Amniotic epithelial cell (primary cell): ENCODE measurements at places on chromosomes 3 and 15.

DNA sequence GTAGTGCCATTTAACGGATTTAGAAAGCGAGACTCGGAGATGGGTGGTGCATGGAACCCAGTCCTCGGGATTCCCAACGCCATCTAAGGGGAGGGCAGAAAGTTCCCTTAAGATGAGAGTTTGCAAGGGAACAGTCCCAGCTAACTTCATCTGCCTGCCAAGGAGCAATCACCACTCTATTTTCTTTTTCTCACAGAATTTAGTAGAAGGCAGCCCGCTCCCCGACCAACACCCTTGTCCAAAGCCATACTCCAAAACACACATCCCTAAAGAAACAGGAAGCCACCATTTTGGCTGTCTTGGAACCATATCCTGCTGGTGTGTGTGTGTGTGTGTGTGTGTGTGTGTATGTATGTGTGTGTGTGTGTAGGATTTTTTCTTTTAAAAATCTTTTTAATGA lies 7.1 kb upstream of the FGD5 start:
- no peak for DNase-seq

GRCh38 chr3:120048355-120049041 lies 45.7 kb downstream of the GSK3B start:
- no peak for DNase-seq

GRCh38 chr15:42158941-42159340 lies 2.5 kb upstream of the PLA2G4F start:
- DNase-seq: no peak

DNA sequence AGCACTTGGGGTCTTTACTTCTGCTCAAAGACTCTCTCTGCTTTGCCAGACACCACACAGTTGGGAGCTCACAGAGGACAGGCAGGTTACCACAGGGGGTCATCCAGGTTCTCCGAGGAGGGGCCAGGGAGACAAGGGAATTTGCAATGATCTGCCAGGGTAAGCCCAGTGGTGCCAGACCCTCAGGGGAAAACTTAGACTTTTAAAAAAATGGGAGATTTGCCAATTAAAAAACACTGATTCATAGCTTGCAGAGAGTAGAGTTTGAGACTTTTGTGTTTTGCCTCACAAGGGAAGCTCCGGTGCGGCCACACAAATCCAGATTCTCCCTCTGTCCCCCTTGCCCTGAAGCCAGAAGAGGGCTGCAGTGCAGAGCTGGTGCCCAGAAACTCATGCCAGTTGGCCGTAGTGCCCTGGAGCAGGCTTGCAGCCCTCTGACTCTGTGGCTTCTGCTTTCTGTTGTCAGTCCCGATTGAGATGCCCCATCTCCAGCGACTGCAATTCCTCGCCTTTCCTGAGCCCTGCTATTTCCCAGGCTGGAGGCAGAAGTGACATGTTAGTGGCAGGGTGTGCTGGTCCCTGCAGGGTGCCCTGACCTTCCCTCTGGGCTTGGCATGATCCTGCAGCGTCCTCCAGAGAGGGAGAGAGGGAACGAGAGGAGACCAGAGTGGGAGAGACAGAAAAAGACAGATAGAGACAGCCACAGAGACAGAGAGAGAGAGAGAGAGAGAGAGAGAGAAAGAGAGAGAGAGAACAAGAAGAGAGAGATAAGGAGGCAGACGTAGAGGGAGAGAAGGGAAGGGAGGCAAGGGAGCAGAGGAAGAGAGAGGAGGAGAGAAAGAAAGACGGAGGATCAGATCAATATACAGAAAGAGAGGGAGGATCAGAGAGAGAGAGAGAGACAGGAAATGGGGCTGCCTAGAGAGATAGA lies 46.0 kb downstream of the RHCG start:
- DNase-seq: no peak

DNA sequence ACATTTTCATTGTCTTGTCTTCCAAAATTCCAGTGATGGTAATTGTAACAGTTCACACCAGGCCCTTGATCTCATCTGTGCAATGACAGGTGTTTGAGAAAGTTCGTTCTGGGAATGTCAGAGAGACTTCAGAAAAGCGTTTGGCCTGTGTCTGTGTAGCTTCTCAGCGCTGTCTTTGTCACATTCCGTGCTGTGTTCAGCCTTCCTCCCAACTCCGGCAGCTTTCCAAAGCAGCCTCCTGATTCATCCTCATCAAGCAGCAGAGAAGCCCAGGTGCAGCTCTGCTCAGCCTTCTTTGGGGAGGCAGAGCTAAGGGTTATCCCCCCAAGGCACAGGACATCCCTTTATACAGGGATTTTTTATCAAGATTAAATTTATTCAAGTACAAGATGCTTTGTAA lies 494.0 kb upstream of the SUCLG2 start:
- DNase-seq: no peak

- DNase-seq: no peak
Observed at GRCh38 chr3:64799606-64800005, 111.8 kb upstream of the ADAMTS9 start.

- DNase-seq: no peak
Observed at GRCh38 chr15:97866959-97867358, 93.5 kb upstream of the ARRDC4 start.

DNA sequence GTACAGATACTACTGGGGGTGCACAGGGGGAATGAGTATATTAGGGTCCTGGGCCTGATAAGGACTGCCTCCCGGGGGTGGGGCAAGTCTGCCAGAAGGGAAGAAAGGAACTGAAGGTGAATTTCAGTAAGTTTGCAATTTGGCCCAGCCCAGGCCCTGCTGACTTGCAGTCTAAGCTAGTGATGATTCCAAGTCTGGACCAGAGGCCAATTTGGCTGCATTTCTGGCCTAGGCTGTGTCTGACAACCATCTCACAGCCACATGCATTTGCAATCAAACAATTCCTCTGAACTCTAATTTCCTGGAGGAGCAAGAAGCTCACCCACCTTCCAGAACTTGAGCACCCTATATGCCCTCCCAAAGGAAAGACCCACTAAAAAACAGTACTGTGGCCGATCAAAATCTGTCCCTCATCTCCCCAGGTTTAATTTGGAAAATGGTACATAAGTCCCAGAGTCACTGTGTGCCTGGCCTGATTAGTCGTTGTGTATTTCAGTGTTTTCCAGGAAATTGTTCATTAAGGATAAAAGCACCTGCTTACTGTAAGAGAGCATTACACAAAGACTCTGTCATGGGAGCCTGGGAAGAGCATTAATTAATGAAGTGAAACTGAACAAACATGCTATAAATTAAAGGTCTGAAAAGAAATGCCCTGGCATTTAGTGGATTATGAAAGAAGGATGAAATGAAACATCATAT lies 114.5 kb downstream of the MEGF11 start:
- DNase-seq: no peak

DNA sequence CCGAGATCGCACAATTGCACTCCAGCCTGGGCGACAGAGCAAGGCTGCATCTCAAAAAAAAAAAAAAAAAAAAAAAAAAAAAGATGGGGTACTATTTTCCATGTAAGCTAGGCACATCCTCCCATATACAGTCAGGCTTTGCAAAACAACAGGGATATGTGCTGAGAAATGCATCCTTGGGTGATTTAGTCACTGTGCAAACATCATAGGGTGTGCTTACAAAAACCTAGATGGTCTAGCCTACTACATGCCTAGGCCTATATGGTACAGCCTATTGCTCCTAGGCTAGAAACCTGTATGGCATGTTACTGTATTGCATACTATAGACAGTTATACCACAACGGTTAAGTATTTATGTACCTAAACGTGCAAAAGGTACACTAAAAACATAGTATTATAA lies 75.0 kb downstream of the TTBK2 start:
- DNase-seq: no peak

DNA sequence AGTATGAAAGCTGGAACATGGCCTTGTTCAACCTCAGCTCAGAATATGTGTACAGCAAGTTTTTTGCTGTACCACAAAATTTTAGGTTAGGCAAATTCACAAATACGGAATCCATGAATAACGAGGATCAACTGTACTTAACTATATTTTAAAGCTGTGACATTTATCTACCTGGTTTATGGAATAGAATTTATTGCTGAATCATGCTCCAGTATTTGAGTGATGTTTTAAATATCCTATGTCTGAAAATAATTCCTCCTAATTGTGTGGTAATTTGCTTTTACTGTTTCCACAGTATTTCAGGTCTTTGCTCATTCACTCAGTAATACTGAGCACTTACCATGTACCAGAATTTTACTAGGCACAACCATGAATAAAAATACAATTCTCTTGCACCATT lies 29.5 kb downstream of the SEC62 start:
- DNase-seq: no peak

DNA sequence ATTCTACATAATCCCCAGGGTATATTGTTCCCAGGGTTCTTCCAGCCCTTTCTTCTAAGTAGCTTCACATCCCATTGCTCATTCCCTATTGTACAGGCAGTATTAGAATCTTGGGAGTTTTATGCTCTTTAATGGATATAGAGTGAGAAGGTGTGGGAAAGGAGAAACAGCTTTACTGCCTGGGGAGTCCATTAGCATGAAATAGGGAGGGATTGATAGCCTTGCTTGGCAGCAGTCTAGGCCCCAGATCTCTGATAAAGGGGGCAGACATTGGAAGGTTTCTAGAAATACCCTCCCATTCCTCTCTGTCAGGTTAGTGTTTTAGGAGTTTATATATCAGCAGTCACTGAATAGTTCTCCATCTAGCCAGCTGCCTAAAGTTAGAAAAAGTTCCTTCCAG lies 334.3 kb downstream of the UNC13C start:
- DNase-seq: no peak

DNA sequence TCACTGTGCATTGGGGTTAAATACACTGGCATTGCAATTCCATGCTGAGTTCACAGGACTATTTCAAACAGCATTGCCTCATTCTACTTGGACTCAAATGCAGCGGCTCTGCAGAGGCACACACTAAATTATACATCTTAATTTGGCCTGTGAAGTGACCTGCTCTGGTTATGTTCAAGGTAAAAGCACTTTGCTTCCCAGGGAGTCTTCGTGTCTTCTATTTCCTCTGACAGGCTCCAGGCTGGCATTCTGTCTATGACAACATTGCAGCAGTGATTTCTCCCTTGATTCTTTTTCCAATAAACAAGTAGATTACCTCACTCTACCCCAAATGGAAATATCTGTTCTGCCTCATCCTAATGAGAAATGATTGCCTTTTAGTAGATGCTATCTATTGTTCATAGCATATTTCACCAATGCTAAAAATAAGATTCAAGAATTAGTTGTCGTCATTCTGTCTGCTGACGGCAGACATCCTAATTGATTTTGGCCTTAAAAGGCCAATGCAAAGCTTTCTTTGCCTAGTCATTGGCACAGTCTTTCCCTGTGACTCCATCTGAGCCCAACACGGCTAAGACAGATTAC lies 33.8 kb downstream of the FMN1 start:
- DNase-seq: no peak

DNA sequence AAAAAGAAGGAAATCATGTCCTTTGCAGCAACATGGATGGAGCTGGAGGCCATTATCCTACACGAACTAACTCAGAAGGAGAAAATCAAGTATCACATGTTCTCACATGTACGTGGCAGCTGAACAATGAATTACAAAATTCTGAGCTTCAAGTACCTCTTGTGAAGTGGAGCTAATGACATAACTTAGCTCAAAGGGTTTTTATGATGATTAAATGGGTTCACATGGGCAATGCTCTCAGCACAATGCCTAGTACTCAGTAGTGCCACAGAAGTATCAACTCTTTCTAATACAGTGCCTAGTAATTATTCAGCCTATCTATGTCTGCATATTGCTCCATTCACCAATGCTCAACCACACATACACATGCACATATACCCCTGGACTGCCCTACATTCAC lies 407.5 kb upstream of the WNT5A start:
- DNase-seq: no peak

GRCh38 chr3:36244728-36245127 lies 135.6 kb upstream of the STAC start:
- DNase-seq: no peak

DNA sequence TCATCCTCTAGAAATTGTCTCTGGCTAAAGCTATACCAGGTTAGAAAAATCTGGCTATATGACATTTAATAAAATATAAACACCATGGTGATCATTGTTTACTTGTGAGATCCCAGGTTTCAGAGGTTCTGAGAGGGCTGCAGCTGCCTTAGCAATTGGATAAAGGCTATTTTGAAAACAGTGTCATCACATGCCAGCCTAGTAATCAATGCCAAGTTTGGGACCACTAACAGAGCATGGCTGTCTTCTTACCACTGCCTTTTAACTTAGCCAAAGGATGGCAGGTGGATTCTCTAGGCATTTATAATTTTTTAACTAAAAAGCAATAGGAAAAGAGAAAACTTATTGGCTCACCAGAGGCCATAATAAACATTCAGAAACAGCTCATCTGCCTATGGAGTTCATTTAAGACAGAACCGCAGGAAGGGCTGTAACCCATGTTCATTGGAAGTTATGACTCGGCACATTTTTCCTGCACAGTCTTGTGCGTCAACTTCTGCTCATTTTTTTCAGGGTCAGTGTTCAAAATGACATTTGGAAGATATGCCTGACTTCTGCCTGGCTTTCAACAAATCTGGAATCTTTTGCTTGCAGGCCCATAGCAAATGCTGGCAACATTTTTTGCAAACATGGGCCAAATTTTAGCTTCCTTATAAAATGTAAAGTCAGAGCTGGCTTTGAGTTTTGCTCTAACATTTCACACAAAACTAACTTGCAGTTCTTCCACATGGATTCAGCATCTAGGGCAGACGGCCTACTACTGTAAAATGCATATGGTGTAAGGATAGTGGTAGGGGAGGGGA lies 476.0 kb upstream of the TBL1XR1 start:
- peak; percentile 88 for DNase-seq

DNA sequence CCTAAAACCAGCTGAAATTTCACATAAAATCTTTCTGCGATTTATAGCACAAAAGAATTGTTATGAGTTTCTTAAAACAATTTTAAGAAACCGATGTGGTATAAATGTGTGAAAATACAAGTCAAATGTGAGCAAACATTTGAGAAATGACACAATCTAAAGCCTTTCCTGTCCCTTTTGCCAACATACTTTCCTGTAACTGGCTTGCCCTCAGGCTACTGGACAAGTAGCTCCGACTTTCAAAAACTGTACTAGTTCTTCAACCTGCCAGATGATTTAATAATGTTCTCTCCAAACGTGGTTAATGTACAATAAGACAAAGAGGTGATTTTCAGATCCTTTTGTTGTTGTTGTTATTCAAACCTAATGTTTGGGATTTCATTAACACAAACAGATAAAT lies 105.9 kb upstream of the ARHGEF26 start:
- DNase-seq: no peak

DNA sequence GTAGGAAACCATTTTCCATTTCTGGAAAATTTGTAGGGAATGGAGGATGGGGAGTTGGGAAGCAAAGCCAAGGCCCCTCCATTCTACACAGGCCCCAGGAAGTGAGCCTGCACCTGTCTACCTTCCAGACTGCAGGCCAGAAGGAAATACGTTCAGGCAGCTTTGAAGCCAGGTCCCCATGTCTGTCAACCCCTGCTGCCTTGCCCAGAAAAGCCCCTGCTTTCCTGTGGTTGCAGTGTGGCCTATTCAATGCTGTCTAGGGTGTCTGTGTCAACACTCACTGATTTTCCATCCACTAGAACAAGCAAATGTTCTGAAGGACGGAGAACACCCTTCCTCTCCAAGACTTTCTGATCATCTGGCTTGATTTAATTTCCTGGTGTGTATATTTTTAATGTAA lies 281.9 kb downstream of the TLE3 start:
- no peak for DNase-seq
